ENCODE measurements at places on chromosomes 5 and 9.

- no peak for DNase-seq
These were observed 387.8 kb upstream of the WWC1 start for GRCh38 chr5:167903659-167904058.

GRCh38 chr5:96851312-96852062, 24.8 kb upstream of the ERAP2 start:
- DNase-seq: no peak

DNA sequence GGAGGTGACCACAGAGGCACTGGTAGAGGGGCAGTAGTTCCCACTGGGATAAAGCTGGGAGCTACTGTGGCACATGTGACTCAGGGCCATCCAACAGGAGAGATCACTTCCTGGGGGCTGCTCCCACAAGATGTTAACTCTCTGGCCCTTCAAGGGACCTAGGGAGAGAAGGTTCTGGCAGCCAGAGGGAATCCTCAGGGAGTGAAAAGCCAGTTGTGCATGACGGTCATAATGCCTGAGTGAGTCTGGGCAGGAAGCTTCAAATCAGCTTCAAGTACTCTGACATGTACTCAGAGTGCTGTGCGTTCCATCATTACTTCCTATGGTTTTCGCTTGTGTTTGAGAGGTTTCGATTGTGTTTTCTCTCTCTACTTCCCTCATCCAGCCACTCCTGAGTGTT, 388.5 kb downstream of the GABRG2 start:
- DNase-seq: no peak

DNA sequence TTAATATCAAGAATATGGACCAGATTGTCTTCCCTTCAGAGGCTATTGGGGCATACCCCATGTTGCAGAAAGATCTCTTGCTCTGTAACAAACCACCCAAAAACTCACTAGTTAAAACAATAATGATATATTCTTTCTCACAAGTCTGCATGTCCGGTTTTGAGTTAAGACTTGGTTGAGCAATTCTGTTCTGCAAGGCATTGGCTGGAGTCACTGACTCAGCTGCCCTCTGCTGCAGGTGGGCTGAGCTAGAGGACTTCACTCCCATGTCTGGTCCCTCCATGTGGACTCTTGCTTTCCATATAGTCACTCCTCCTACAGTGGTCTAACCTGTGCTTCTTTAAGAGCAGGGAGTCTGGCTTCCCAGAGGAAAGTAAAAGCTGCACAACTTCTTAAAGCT, 73.4 kb downstream of the ESM1 start:
- DNase-seq: no peak

DNA sequence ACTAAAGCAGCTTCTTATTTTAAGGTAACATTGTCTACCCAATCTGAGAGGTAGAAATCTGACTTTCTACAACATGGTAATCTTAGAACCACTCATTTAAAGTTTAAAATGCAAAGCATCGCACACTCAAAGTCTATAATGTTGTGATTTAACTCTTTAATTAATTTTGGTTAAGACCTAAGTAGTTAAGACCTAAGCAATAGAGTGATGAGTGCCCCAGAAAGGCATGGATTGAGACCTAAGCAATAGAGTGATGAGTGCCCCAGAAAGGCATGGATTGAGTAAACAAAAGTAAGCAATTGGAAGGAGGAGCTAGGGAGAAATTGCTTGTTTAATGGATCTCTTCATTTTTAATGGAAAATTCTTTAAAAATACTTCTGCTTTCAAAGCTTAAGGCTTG, 86.8 kb downstream of the NLN start:
- no peak for DNase-seq

GRCh38 chr5:178991190-178992145, 3.7 kb downstream of the GRM6 start:
- DNase-seq: no peak

DNA sequence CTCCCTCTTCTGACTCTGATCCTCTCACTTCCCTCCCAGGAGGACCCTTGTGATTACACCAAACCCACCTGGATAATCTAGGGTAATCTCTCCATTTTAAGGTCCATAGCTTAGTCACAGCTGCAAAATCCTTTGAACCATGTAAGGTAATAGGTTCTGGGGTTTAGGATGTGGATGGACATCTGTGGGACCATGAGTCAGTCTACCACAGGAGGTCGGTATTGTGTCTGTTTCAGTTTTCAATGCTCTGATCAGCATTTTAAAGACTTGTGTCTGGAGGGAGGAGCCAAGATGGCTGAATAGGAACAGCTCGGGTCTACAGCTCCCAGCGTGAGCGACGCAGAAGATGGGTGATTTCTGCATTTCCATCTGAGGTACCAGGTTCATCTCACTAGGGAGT, 112.6 kb downstream of the CAVIN4 start:
- DNase-seq: no peak

- DNase-seq: no peak
These were observed 68.3 kb downstream of the CHSY3 start for GRCh38 chr5:129972465-129973141.

GRCh38 chr5:167485061-167485774, 806.2 kb upstream of the WWC1 start:
- no peak for DNase-seq

GRCh38 chr5:95810305-95811125, 12.0 kb downstream of the GLRX start:
- DNase-seq: no peak

- no peak for DNase-seq
These were observed 5.2 kb downstream of the NIPBL start for GRCh38 chr5:36881807-36882206.

DNA sequence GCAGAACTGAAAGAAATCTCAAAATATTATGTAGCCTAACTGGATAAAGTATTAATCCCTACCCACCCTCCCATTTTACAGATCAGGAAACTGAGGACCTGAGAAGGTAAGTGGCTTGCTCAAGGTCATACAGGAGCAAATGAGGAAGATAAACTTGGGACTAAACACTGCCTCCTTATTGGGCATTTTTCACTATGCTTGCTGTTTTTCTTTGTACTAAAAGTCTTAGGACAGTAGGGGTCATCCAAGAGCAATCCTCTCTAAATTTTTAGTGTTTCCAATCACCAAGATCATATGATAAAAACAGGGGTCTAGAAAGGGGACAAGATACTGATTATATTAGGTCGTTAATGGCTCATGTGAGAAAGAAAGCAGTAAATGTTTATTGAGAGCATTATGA, 80.8 kb downstream of the RORB start:
- DNase-seq: no peak

DNA sequence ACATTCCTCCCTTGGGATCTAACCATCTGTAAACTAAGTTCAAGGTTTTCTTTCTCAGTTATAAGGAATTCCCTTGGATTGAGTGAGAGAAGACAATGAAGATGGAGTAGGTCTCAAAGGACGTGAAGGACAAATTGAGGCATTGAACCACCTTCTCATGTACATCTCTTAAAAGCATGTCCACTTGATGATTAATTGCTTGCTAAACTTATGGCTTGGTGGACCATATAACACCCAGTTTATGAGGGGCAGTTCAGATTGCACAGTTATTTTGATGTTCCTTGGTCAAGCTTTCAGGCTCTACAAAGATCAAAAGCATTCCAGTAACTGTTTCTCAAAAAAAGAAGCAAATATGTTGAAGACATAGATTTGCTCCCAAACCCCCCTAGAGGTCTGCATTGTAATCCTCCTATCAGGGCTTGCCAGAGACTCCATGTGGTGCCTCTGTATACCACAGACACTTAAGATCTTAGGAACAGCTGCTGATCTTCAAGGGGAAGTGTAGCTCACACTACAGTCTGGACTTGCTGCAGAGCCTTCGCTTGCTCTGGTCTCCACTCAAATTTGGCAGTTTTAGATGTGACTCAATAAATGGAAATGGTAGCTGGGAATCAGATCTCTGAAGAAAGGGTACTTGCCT, 56.9 kb upstream of the ALDH1A1 start:
- no peak for DNase-seq

GRCh38 chr9:128621730-128622455, 34.8 kb downstream of the DYNC2I2 start:
- no peak for DNase-seq

DNA sequence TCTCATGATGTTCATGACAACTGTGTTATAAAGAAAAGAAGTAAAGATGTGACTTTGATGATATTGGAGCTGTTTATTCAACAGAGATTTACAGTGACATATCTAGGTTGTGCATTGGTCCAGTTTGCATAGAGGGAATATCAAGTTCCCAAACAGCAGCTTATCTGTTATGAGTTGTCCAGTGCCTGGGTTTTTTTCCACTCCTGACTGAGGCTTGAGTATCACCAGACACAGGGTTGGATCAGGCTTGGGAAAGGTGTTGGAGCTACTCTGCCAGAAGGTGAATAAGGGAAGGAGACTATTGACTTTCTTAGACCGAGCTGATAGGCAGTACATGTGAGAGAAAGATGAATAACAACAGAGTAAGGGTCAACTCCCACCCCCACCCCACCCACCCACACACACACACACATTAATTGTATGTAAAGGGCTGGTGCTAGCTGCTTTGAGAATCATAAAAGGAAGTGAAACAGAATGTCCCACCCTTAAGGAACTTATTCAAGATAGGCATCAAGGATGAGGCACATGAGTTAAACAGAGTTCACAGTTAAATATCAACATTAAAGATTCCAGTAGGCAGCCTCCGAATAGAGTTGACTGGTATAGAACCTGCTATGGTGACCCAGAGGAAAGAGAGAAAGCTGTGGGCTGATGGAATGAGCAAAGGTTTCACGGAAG, 33.0 kb upstream of the RASGRF2 start:
- DNase-seq: no peak

DNA sequence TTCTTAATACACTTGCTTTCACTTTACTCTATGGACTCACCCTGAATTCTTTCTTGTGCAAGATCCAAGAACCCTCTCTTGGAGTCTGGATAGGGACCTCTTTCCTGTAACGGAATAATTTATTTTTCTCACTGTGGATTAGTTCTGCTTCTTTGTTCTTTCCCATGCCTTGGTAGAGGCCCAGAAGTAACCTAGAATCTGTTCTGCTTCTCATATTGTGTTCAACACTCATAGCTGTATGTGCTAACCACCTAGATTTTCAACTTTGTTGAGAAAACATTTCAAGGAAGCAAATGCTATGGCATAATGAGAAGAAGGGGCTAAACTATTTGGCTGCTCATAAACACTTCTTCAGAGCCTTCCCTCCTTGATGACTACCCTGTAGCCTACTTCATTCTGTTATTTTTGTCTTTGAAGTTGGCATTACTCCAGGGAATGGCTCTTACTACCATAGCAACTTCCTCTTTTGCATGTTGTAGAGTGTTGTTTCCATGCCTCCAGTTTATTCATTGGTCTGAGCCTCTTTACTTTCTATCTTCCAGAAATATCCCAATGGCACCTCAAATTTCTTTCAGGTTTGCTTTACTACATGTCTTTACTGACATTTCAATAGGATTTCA, 74.3 kb downstream of the KIAA0825 start:
- DNase-seq: no peak

GRCh38 chr5:153794327-153794726, 244.4 kb downstream of the FAM114A2 start:
- DNase-seq: no peak

GRCh38 chr5:107458322-107458721, 212.4 kb downstream of the EFNA5 start:
- no peak for DNase-seq

- no peak for DNase-seq
These were observed 41.1 kb downstream of the NDUFS4 start for GRCh38 chr5:53601570-53601969.

DNA sequence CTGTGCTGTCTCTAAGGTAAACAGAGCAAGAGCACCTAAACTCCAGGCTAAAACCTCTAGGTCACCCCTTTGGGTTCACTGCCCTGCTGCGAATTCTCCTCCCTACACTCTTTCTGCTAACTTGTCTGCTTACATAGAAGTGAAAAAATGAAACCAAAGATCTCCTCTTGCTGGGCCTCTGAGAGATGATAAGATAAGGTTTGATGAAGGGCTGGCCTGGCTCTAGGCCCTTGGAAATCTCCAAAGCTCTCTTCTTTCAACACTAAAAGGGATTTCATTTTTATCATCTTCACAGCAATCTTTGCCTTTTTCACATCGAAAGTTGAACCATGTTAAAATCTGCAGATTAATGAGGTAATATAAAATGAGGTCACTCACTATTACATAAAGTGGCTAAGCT, 450.8 kb upstream of the TLE4 start:
- DNase-seq: no peak

DNA sequence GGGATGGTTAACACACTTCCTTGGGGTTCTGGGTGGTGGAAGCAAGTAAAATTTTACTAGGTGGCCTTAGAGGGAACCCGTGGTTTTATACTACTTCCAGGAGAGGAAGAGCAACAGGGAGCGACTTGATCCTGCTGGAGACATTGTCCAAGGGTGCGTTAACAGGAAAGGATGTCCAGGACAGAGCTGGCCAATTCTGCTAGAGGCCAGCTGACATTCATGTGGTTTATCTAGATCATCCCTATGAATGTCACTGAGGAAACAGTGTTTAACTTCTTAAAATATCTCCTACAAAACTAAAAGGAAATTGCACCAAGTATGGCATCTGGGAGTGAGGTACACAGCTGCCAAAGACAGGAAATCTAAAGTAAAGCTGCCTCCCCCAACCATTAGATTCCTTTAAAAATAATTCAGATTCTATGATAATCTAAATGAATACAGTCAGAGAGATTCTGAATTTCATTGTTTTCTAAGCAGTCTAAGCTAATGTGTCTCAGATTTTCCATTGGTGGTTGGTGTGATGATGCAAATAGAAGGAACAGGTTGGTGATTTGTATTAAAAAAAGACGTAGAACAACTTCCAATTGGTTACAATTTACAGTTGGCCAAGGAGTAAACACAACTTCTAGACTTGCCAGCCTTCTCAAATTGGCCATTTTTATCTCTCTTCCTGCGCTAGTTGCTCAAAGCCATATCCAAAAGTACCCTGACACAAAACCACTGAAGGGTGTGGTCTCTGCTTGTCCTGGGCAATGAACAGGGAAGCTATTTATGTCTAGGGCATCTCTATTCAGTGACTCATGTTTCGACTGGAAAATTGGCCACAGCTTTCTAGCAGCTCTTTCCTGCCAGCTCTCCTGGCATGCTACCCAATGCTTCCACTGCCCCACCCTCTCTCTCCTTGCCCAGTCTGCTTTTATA, 574.7 kb upstream of the MEF2C start:
- no peak for DNase-seq

GRCh38 chr5:14218480-14218879, 75.3 kb downstream of the TRIO start:
- DNase-seq: no peak

GRCh38 chr9:118609355-118610044, 759.7 kb downstream of the BRINP1 start:
- no peak for DNase-seq

GRCh38 chr5:71475788-71476384, 20.4 kb downstream of the BDP1 start:
- DNase-seq: no peak

- DNase-seq: no peak
These were observed 4.7 kb downstream of the MAN2A1 start for GRCh38 chr5:109694451-109694891.

- no peak for DNase-seq
These were observed 31.8 kb downstream of the TSTD2 start for GRCh38 chr9:97601228-97601898.

- no peak for DNase-seq
These were observed 219.9 kb downstream of the FSTL4 start for GRCh38 chr5:133392448-133392847.

All from naive thymus-derived CD4-positive, alpha-beta T cell (primary cell).